ENCODE measurements at places on chromosomes 5 and 9.
A peak's percentile ranks its signal among the peaks of the same experiment; 100 is the strongest.

- DNase-seq, result no peak
Observed at GRCh38 chr5:142847898-142848790, 78.0 kb downstream of the ARHGAP26 start.

DNA sequence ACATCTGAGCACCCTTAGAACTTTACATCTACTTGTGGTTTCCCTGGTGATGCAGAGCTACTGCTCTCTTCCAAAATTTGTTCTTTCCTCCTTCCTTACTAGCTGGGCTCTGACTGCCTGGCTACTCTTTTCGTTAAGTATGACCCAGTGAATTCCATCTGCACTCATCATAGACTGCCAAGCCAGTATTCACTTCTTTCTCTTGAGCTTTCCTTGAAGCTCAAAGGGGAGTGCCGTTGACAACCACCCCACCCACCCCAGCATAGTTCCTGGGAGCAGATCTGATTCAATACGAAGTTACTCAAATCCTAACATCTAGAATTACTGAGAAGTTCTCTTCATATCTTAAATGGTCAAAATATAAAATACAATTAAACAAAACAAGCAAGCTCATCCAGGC lies 190.5 kb downstream of the ADAMTS12 start:
- no peak for DNase-seq

GRCh38 chr5:154221371-154221896 lies 30.9 kb downstream of the GALNT10 start:
- no peak for DNase-seq

GRCh38 chr9:101836021-101836420 lies 97.6 kb upstream of the GRIN3A start:
- no peak for DNase-seq

GRCh38 chr5:52798938-52799337 lies 11.2 kb downstream of the ITGA1 start:
- DNase-seq, result no peak

GRCh38 chr9:117035546-117035945 lies 348.4 kb downstream of the TRIM32 start:
- DNase-seq, result no peak

DNA sequence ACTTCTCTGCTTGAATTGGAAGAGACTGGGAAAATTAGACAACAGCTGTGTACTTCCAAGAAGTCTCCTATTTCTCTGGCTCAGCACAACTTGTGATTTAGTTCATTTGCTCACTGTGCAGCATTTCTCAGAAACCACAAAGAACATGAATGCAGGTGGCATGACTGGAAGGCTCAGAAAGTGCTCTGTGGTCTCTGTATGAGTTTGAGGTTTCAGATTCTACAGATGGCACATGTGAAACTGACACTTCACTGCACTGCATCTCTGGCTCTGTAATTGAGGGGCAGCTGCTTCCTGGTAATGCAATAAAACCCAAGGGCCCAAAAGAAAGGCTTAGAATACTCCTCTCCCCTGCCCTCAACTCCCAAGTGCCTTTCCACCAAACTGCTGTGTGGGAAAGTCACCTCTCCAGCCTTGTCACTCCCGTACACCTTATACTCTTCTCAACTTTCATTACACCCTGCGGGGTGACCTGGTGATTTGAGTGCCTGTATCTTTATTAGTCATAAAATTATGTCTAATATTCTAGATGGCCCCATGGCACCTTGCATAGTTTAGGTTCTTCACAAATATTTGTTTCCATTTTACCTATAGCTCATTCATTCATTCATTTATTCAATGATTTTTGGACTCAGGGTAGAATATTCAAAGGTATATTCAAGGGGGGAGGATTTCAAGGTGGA lies 82.5 kb downstream of the ESM1 start:
- DNase-seq, result peak; percentile 81

GRCh38 chr5:35320029-35320428 lies 89.7 kb upstream of the PRLR start:
- DNase-seq, result no peak

DNA sequence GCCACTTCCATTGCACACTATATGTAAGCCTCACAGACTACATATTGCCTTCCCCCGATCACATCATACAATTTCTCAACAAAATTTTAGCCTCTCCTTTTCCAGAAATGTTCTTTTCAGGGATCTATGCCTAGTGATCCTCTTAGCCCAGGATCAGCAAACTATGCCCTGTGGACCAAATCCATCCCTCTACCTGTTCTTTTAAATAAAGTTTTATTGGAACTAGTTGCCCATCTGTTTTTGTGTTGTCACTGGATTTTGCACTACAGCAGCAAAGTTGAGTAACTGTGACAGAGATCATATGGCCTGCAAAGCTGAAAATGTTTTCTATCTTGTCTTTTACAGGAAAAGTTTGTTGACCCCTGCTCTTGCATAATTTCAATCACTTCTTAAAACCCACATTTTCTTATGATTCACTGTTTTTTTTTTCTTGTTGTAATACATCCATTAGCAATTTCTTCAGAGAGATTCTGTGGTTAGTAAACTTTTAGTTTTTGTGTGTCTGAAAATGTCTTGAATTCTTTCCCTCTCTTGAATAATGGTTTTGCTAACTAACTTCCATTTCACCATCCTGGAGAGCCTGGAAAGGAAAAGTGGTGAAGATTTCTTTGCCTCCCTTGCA lies 7.1 kb downstream of the TXNDC8 start:
- no peak for DNase-seq

DNA sequence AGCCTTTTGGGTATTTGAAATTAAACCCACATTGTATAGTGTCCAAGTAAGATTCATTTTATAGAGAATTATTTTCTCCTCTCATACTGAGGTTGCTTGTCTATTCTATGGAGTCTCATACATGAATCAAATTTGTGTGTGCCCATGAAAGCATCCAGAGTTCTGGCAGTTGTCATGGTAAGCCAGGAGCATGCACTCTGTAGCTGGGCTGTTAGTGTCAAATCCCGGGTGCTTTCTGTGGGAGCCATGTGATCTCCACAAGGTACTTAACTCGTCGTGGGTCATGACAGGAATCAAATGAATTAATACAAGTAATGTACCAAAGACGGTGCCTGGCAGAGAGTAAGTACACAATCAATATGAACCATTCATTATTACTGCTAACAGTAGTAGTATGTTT lies 58.7 kb downstream of the FBXL7 start:
- DNase-seq, result no peak

DNA sequence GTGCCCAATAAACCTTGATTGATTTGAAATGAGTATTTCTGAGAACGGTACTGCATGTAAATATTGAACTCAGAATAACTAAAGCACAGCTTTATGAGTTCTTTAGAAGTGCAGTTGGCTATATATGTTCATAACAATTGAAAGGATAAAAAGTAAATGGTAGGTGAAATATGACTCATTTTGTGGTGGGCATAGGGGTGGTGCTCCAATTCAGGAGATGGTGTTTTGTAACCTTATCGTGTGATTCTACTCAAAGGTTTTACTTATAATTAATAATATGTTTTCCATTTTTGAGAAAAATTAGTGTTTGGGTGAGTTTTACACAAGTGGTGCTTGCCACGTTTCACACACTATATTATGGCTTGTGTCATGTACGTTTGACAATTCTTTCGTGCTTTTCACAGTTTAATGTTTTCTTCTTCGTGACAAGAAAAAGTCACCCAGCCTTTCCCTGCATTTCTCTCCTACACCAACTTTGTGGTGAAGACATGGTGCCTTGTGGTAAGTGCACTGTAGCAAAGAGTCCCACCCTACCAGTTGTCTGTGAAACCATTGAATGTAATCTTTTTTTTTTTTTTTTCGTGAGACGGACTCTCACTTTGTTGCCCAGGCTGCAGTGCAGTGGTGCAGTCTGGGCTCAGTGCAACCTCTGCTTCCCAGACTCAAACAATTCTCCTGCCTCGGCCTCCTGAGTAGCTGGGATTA lies 492.5 kb upstream of the SGCD start:
- no peak for DNase-seq

DNA sequence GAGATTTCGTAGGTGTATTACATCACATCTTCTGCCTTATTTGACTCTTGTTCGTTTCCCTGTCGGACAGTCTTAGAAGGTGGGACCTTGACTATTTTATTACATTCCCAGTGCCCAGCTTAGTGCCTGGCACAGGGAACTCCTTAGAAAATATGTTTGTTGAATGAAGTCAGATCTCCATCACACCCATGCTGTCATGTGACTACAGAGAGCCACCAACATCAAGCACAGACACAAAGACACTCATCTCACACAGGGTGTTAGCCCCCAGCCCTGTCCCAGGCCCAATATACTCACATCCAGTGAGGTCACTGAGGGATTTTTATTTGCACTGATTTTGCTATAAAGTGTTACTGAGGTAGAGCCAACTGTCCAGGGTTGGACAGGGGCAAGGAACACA lies 692 bp upstream of the SRA1 start:
- no peak for DNase-seq

GRCh38 chr5:159427180-159428012 lies 97.1 kb upstream of the IL12B start:
- DNase-seq, result no peak

GRCh38 chr9:75452512-75452911 lies 364.2 kb downstream of the OSTF1 start:
- DNase-seq, result no peak

DNA sequence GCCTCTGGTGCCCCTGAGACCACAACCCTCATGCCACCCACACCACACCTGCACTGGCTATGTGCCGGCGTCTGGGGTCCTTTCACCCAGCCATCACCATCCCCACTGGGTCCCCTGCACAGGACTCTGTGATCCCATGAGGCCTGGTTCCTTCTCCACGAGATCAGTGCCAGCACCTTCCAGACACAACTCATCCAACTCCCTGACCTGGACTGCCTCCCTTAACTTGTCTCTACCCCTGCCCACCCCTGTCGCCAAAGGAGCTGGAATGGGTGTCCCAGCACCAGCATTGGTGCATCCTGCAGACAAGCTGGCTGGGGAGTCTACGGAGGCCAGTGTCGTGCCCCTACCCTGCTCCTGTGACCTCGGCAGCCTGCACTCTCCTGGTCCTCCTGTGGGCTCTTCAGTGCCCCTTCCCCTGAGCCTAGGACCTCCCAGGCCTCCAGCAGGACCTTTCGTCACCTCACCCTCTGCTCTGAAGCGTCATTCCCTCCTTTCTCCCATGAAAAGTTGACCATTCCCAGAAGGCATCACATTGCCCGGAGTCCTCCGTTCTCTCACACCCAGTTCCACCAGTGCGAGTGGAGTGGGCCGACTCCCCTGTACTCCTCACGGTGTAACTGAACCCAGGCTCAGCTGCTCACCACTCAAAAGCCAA lies 87.7 kb downstream of the NSUN2 start:
- no peak for DNase-seq

DNA sequence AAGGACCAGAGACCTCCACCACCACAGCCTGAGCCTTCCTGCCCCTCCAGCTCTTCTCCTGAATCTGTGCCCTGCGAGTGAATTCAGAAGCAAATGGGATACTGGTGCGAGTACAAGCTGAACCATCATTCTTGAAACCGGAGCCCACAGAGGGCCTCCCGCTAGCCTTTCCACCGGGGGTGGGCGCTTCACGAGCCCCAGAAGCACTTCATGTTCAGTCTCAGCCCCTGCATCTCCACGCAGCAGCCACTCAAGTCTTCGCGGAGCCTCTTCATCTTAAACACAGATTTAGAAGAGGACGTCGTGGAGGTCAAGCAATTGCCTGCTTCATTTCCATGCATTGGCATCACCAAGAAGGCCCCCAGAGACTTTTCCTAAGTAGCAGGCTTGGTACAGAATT lies 26.0 kb upstream of the OLFM1 start:
- no peak for DNase-seq

- DNase-seq, result no peak
Observed at GRCh38 chr5:61455179-61456006, 123.3 kb downstream of the ZSWIM6 start.

GRCh38 chr5:98517560-98518366 lies 255.7 kb upstream of the RGMB start:
- no peak for DNase-seq

DNA sequence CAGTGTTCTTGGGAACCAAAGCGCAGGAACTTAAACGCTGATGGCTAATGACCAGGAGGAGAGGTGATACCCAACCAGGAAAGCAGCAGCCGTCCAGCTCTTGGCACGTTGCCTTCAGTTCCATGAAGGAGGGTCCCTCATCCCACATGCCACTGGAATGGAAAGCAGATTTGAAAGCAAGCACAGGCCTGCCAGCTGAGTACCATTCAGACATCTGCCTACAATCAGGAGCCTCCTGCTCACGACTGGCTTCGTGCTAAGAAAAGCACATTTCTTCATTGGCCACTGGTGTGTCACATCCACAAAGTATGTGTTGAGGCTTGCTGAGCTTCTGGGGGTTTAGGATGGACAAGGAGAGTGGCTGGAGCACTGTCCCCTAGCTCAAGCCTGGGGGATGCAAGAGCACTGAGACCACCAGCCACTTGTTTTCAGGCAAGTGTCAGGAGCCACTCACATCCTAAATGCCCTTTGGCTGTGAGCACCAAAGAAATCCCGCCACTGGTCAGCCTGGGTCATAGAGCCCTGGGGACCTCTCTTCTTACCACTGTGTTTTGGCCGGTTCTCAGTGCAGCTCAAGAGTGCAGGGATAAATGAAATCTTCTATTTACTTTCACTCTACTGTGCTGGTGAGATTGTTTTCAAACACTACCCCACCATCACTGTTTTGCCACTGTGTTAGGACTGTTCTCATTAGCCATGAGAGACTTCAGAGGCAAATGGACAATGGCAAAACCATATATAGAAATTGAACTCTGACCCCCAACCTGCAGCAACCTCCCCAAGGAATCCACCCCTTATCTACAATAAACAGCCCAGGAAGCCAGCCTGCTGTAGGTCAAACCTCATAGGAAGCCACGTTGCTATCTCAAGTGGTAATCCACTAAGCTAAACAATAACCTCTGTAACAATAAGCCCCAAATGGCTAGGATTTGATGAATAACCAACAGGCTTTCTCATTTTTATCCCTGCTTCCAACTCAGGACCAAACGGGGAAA lies 58.3 kb downstream of the MTX3 start:
- DNase-seq, result peak; percentile 28

DNA sequence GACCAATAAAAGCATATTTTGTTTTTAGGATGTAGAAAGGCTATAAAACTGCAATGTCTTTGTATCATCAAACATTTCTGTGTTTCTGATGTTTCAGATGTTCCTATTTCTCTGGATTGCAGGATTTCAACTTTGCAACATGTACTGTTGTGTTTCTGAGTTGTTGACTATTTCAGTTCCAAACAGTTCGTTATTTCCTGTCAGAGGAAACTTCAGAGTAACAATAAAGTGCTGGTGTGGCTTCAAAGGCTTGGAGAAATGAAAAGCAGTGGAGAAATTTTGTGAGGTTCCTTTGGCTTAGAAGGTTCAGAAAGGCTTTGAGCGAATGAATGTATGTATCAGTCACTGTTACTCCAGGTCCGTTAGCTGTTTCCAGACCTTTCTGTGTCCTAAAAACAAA lies 17.2 kb downstream of the TJP2 start:
- no peak for DNase-seq

- DNase-seq, result no peak
Observed at GRCh38 chr9:37083654-37084053, 36.7 kb upstream of the ZCCHC7 start.

DNA sequence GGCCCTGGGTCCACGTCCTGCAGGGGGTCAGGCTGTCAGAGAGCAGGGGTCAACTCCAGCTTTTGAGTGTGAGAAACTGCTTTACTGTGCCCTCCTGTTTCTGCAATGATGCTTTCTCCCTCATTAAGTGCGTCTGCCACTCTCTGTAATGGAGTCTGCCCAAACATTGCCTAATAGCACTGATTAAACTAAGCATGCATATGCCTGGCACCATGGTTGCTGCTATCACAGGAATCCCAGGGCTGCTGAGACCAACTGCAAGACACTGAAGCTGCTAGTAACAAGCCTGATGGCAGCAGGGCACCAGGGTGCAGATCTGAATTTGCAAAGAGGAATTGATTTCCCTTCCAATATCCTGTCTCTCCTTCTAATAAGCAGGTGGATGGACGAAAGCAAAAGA lies 125.3 kb downstream of the SLC24A2 start:
- DNase-seq, result no peak

Measured in NCI-H524 (cell line).